DND-41 (cell line): ENCODE measurements at places on chromosomes 7 and 10.

- no peak for DNase-seq
Measured at GRCh38 chr7:147415991-147416390, 1174.6 kb upstream of the C7orf33 start.

DNA sequence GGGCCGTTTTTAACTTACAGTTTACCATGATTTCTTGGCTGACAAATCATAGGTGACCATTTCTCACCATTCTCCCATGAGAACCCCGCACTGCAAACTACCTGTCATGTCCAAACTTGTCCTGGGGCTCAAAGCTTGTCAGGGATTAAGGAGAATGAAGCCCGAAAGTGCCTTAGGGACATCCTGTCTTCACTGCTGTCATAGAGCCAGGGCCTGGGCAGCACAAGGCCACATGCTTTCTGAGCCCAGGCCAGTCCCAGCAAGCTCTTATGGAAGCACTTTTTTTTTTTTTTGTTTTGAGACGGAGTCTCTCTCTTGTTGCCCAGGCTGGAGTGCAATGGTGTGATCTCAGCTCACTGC, 33.9 kb downstream of the CCM2 start:
- DNase-seq = no peak

GRCh38 chr10:14358886-14359573, 28.3 kb upstream of the FRMD4A start:
- DNase-seq = no peak

DNA sequence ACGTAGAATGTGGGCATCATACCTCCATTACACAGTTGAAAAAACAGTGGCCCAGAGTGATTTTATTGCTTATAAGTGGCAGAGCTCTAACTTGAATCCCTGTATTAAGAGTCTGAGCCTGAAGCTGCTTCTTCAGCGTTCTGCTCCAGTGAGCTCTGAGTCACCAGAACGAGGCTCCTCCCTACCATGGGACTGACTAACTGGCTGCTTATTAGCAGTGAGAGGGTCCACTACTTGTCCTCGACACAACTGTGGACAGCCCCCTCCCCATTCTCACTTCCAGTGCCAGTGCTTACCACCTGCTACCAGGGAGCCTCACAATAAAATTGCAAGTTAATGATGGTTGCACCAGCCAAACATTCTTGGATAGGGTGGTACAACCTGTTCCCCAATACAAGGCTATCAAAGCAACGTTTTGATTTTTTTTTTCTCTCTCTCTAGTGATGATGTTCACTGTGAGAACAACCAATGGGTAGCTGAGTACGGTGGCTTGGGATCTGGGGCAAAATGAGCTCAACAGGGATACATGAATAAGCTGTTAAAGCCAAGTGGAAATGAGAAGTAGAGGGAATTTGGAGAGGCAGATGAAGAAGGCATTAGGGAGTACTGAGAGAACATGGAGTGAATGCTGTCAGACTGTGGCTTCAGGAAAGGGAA, 2.7 kb upstream of the NRG3 start:
- DNase-seq = no peak
